Effector memory CD4-positive, alpha-beta T cell (primary cell): ENCODE measurements at places on chromosomes 1 and 21.

DNA sequence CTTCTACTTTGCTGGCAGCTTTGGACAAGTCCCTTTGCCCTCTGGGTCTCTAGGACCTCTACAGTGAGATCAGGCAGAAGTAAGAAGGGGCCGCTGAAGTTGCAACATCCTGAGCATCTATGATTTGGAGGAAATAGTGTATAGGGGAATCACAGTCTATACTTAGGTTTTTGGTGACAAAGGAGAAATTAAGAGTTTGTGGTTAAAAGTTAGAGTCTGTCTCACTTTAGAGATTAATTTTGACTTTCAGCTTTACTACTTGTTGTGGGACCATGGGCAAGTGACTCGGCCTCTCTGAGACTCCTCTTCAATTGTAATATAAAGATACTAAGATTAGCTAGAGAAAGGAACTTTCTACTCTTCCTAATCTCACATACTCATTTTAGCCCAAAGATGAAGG is 33.1 kb upstream of the LMX1A start:
- peaks cover 15% of the 10 kb centered on the region for H3K4me1 ChIP-seq
- DNase-seq = no peak
- H3K27me3 ChIP-seq = peaks cover 31% of the 10 kb centered on the region
- H3K27ac ChIP-seq = no peak overlapping the region
- H3K36me3 ChIP-seq = no peaks in the 10 kb centered on the region

GRCh38 chr1:72724951-72725861 is 442.9 kb upstream of the NEGR1 start:
- no peak overlapping the region for H3K4me3 ChIP-seq
- H3K36me3 ChIP-seq = no peaks in the 10 kb centered on the region
- H3K4me1 ChIP-seq = no peaks in the 10 kb centered on the region
- H3K27me3 ChIP-seq = no peaks in the 10 kb centered on the region
- no peak overlapping the region for H3K27ac ChIP-seq

DNA sequence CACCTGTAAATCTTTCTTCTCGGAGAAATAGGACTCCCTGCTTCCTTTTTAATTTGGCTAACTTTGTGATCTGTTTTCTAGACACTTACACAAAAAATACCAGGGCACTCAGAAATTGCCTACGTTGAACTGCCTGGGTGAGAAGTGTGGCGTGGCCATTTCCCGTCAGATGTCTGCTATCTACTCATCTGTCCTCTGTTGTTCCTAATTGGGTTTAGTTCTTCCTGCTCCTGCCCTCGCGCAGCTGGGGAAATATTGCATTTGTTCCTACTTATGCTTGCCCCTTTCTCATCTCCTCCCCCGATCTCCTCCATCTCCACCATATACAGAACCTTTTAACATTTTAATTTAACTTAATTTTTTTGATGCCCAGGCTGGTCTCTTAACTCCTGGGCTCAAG is 55.1 kb downstream of the CD58 start:
- peak overlapping the region; percentile 1 for H3K4me3 ChIP-seq
- no peaks in the 10 kb centered on the region for H3K36me3 ChIP-seq
- peak overlapping the region; percentile 74 for H3K27ac ChIP-seq

- no peaks in the 10 kb centered on the region for H3K36me3 ChIP-seq
- DNase-seq = no peak
- H3K27ac ChIP-seq = no peak overlapping the region
These were observed 16.5 kb upstream of the SPAG17 start for GRCh38 chr1:118201524-118201923.

DNA sequence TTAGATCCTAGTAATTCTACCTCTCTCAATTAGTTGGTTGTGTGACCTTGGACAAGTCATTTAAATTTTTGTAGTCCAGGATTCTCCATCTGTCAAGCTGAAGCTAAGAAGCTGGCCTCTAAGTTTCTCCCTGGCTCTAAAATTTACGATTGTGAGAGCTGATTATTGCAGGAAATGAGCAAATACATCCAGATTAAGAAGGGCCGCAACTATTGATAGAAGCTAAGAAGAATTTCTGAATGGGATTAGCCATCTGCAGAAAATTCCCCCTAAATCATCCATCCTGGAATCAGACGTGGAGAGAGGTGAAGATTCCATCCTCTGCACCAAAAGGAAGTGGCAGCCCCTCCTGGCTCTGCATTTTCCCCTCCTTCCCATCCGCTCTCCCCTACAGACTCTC is 55.0 kb downstream of the HIVEP3 start:
- no peaks in the 10 kb centered on the region for H3K27me3 ChIP-seq
- no peak overlapping the region for H3K4me3 ChIP-seq
- H3K4me1 ChIP-seq = peaks cover 4% of the 10 kb centered on the region
- no peaks in the 10 kb centered on the region for H3K36me3 ChIP-seq
- DNase-seq = no peak
- H3K27ac ChIP-seq = no peak overlapping the region

DNA sequence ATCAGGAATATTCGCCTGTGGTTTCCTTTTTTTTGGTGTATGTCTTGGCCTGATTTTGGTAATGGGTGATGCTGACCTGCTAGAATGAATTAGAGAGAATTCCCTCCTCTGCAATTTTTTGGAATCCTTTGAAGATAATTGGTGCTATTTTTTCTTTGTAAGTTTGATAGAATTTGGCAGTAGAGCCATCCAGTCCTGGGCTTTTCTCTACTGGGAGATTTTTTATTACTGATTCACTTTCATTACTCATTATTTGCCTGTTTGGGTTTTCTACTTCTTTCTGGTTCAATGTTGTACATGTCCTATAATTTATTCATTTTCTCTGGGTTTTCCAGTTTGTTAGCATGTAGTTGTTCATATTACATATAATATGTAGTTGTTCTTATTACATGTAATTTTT is 48.7 kb downstream of the NTMT2 start:
- H3K27ac ChIP-seq = no peak overlapping the region
- no peaks in the 10 kb centered on the region for H3K36me3 ChIP-seq
- peaks cover 6% of the 10 kb centered on the region for H3K27me3 ChIP-seq
- H3K4me1 ChIP-seq = no peaks in the 10 kb centered on the region
- no peak for DNase-seq
- H3K4me3 ChIP-seq = no peak overlapping the region

- no peak overlapping the region for H3K4me3 ChIP-seq
- H3K4me1 ChIP-seq = no peaks in the 10 kb centered on the region
- H3K27ac ChIP-seq = no peak overlapping the region
- no peaks in the 10 kb centered on the region for H3K36me3 ChIP-seq
These were observed 7.6 kb downstream of the PADI4 start for GRCh38 chr1:17315542-17316130.

- no peaks in the 10 kb centered on the region for H3K36me3 ChIP-seq
- no peak overlapping the region for H3K27ac ChIP-seq
- peaks cover 7% of the 10 kb centered on the region for H3K4me1 ChIP-seq
- DNase-seq = no peak
These were observed 1.9 kb upstream of the GBP4 start for GRCh38 chr1:89200663-89201062.

GRCh38 chr1:235597867-235598553 is 51.6 kb downstream of the GNG4 start:
- no peaks in the 10 kb centered on the region for H3K36me3 ChIP-seq
- H3K4me1 ChIP-seq = no peaks in the 10 kb centered on the region
- H3K27me3 ChIP-seq = no peaks in the 10 kb centered on the region
- H3K27ac ChIP-seq = no peak overlapping the region

DNA sequence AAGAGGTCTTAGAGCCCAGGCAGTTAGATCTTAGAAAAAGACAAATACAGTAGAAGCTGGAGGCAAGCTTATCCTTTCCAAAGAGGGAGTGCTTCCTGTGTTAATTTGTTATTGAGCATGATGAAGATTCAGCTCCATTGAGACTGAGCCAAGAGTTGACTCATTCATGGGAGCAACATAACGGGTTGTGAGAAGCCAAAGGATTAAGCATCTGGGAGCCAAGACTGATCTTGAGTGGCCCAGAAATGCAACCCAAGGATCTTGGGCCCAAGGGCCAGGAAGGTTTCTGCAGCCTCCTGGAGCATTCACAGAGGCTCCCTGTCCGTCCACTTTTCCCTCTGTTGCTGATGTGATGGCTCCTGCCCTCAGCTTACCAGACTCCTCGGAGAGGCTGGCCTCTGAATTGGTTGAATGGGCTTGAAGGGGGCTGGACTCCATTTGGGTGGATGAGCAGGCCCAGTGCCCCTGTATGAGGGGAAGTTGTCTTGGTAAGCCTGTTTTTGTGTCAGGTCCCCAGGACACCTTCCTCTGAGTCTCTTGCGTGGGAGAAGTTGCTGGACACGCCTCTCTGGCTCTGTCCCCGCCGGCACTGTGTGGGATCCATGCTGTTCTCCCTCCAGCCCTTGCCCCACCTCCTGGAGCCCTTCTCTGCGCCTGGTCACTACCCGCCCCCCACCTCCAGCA is 42.4 kb downstream of the PDE9A start:
- DNase-seq = no peak
- no peak overlapping the region for H3K27ac ChIP-seq
- no peaks in the 10 kb centered on the region for H3K27me3 ChIP-seq
- no peak overlapping the region for H3K4me3 ChIP-seq
- no peaks in the 10 kb centered on the region for H3K4me1 ChIP-seq

GRCh38 chr1:21397813-21398188 is 42.1 kb upstream of the NBPF3 start:
- no peaks in the 10 kb centered on the region for H3K4me1 ChIP-seq
- H3K27ac ChIP-seq = no peak overlapping the region
- H3K36me3 ChIP-seq = no peaks in the 10 kb centered on the region
- DNase-seq = no peak

GRCh38 chr1:230867903-230868735 is at the start of gene C1orf198:
Gene C1orf198 (minus strand): TSS chr1:230868521. CDS start chr1:230868512, 9 bp downstream.
- peaks cover 7% of the 10 kb centered on the region for H3K4me1 ChIP-seq
- peak; percentile 69 for DNase-seq
- H3K27ac ChIP-seq = peak within 1 kb of the TSS; percentile 54

GRCh38 chr1:185644531-185644930 is 89.7 kb upstream of the HMCN1 start:
- no peak overlapping the region for H3K27ac ChIP-seq
- no peaks in the 10 kb centered on the region for H3K27me3 ChIP-seq
- no peak overlapping the region for H3K4me3 ChIP-seq
- DNase-seq = no peak

- H3K27ac ChIP-seq = no peak overlapping the region
- no peaks in the 10 kb centered on the region for H3K4me1 ChIP-seq
- no peaks in the 10 kb centered on the region for H3K27me3 ChIP-seq
- no peak for DNase-seq
These were observed 62.6 kb upstream of the NRIP1 start for GRCh38 chr21:15127437-15127836.

GRCh38 chr1:229420765-229421164 is 13.1 kb downstream of the ACTA1 start:
- no peaks in the 10 kb centered on the region for H3K36me3 ChIP-seq
- no peaks in the 10 kb centered on the region for H3K27me3 ChIP-seq
- H3K4me3 ChIP-seq = no peak overlapping the region
- H3K4me1 ChIP-seq = no peaks in the 10 kb centered on the region
- no peak for DNase-seq

GRCh38 chr1:96863449-96863848 is 141.9 kb downstream of the PTBP2 start:
- H3K27ac ChIP-seq = no peak overlapping the region
- no peak for DNase-seq
- H3K4me1 ChIP-seq = no peaks in the 10 kb centered on the region
- no peaks in the 10 kb centered on the region for H3K36me3 ChIP-seq

DNA sequence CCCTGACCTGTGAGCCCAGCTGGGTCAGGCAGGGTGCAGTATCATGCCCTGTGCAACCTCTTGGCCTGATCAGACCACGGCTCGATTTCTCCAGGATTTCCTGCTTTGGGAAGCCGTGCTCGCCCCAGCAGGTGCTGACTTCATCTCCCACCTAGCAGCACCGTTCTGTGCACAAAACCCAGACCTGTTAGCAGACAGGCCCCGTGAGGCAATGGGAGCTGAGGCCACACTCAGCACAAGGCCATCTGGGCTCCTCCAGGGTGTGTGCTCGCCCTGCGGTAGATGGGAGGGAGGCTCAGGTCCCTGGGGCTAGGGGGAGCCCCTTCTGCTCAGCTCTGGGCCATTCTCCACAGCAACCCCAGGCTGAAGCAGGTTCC is 29.6 kb downstream of the SLC19A1 start:
- no peak for DNase-seq
- H3K27ac ChIP-seq = no peak overlapping the region
- H3K36me3 ChIP-seq = no peaks in the 10 kb centered on the region
- H3K27me3 ChIP-seq = no peaks in the 10 kb centered on the region
- no peaks in the 10 kb centered on the region for H3K4me1 ChIP-seq
- H3K4me3 ChIP-seq = no peak overlapping the region

DNA sequence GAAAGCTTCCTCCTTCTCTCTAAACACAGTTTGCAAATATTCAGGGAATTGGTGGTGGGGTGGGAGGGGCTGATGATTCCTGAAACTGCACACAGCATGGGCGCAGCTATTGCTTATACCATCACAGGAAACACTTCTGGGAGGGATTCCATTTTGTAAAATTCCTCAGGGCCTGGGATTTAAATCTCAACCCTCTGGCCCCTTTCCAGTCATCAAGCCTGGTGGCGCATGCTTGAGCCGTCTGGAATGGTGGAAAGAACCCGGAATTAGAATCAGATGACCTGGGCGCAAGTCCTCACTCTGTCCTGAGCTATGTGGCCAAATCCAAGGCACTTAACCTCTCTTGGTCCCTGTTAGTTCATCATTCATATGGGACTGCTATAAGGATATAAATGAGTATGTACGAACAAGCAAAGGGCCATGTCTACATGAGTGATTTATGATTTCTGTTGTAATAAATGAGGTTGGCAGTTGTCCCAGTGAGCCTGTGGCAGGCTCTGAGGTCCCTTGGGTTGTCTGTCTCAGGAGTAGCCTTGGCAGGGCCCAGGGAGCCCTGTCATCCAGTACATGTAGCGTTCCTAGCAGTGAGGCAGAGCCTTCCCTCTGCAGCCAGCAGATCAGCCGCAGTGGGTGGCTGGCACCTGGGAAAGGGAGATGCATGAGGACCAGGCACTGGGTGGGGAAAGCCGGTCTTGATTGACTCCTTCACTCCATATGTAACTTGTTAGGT is 72.0 kb downstream of the MAN1C1 start:
- no peak overlapping the region for H3K4me3 ChIP-seq
- H3K27me3 ChIP-seq = no peaks in the 10 kb centered on the region
- H3K4me1 ChIP-seq = no peaks in the 10 kb centered on the region
- no peak overlapping the region for H3K27ac ChIP-seq
- H3K36me3 ChIP-seq = peaks cover 4% of the 10 kb centered on the region

GRCh38 chr1:154264454-154264853 is 8.0 kb upstream of the HAX1 start:
- peak overlapping the region; percentile 67 for H3K27ac ChIP-seq
- no peaks in the 10 kb centered on the region for H3K27me3 ChIP-seq
- H3K36me3 ChIP-seq = peaks cover 39% of the 10 kb centered on the region

- H3K36me3 ChIP-seq = no peaks in the 10 kb centered on the region
- no peaks in the 10 kb centered on the region for H3K27me3 ChIP-seq
- no peak overlapping the region for H3K4me3 ChIP-seq
- no peak overlapping the region for H3K27ac ChIP-seq
- H3K4me1 ChIP-seq = no peaks in the 10 kb centered on the region
These were observed 7.6 kb upstream of the CTTNBP2NL start for GRCh38 chr1:112388436-112388835.

DNA sequence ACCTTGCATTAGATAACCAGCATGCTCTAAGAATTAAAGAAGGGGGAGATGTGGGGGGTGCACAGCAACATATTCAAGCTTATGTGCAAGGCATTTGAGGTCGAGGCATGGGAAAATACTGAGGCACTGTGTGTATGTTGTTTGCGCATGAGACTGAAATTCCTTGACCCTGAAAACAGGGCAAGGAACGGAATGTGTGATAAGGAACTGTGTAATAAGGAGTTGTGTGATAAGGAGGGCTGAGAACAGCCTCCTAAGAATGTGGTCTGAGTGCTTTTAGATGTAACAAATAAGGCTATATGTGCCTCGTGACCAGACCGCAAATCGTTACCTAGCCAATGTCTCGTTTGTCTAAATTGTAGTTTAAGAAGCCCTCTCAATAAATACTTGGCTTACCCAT is 26.5 kb upstream of the ITLN1 start:
- no peaks in the 10 kb centered on the region for H3K27me3 ChIP-seq
- H3K27ac ChIP-seq = no peak overlapping the region
- no peaks in the 10 kb centered on the region for H3K4me1 ChIP-seq
- DNase-seq = no peak
- no peaks in the 10 kb centered on the region for H3K36me3 ChIP-seq
- no peak overlapping the region for H3K4me3 ChIP-seq
